Stimulated activated CD4-positive, alpha-beta T cell treated with anti-CD3 and anti-CD28 coated beads, Interleukin-1b, Interleukin-23, amount 100 ng/mL, for 24 hours (primary cell): ENCODE measurements at places on chromosomes 6 and 20.

- DNase-seq, result no peak
Measured at GRCh38 chr6:142292166-142292924, 9.5 kb upstream of the ADGRG6 start.

DNA sequence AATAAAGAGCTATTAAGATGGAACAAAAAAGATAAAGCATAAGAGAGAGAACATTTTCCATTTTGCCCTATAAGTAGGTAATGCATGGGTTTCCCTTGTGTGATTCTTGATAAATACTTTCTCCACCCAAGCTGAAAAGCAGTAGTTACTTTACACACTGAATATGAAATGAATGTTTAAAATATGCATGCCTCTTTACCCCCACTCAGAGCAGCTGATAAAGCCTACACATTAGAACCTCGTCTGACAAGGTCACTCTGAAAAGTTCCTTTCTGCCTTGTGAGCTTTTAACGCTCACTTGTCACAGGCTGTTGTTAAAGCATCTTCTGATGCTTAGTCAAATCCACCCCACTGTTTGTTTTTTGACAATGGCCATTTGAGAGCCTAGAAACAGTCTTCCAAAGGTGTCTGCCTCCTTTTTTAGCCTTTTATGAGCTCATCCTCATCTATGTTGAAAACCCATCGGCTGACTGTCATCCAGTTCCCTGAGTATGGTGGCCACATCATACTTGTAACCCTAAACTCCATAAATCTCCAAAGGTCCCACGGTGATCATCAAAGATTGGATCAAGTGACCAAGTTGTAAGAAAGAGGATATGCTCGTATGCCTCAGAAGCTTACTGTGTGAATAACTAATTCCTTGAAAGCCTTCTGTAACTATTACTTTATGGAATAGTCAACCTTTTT lies 102.8 kb downstream of the ATXN1 start:
- no peak for DNase-seq

DNA sequence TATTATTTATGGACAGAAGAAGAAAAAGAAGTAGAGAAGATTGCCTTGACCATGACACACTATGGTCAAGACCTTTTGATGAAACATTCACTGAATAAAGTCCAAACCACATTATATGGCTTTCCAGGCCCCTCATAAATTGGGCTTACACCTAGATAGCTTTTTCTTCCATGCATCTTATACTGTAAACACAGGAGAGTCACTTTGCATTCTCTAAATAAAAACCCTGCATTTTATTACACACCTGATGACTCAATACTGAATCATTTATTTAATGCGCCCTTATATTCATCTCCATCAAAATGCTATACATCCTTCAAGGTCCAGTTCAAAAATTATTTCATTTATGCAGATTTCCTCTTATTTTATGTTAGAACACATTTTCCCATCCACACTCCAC lies 78.0 kb downstream of the COL21A1 start:
- no peak for DNase-seq

DNA sequence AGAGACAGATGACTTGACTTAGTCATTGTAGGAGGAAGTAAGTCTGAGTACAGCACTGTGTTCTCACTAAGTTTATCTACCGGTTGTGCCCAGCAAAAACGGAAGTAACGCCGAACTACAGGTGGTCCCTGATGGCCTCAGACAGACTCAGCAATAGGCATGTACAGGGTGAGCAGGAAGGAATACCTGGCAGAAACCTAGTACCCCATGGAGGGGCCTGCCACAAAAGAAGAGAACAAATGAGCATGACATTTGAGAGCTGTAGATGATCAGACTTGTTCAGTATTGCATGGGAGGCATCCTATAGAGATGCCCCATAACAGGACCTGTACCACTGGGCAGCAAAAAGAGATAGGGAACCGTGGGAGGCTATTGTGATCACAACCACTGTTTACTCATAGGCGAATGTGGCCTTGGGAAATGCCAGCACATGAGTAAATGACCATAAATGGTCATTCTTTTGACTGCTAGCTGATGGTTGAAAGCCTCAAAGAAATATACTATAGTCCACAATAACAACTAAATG lies 106.4 kb upstream of the TAB2 start:
- no peak for DNase-seq

DNA sequence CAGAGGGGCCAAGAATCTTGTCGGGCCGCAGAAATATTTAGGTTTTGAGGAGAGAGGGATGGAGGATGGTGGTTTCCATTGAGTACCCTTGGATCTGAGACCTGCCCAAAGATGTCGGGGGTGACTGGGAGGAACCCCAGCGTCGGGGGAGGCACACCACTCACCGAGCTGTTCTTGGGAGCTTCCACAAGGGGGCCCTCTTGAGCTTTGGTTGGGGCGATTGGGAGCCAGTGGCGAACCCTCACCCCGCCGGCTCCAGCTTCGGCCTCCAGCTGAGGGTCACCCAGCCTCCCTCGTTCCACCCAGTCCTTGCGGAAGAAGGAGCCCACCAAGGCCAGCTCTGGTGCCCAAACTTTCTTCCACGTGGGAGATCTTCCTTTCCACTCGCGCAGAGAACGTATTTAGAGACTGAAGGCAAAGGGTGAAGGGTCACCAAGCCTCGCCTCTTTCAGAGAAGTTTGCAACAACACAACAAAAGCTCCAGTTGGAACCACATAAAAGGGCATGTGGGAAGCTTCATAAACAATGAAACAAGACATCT lies 33.6 kb downstream of the APCDD1L start:
- peak; percentile 34 for DNase-seq

GRCh38 chr20:19735446-19735845 lies 22.6 kb upstream of the RIN2 start:
- no peak for DNase-seq

DNA sequence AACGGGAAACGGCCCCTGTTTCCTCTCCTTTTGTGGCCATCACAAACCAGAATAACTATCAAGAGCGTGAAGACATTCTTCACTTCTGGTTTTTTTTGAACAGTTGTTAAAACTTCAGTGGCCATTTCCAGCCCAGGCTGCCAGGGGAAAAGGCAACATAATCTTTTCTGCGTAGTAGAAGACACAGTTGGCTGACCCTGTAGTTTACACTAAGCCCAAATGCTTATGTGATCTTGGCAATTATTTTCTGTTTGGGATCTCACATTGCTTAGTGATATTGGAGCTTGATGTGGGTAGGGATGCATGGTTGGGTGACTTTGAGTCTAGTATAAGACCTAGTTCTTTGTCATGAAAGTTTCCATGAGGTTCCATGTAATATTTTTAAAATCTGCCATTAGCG lies 449.4 kb upstream of the CDH4 start:
- no peak for DNase-seq

DNA sequence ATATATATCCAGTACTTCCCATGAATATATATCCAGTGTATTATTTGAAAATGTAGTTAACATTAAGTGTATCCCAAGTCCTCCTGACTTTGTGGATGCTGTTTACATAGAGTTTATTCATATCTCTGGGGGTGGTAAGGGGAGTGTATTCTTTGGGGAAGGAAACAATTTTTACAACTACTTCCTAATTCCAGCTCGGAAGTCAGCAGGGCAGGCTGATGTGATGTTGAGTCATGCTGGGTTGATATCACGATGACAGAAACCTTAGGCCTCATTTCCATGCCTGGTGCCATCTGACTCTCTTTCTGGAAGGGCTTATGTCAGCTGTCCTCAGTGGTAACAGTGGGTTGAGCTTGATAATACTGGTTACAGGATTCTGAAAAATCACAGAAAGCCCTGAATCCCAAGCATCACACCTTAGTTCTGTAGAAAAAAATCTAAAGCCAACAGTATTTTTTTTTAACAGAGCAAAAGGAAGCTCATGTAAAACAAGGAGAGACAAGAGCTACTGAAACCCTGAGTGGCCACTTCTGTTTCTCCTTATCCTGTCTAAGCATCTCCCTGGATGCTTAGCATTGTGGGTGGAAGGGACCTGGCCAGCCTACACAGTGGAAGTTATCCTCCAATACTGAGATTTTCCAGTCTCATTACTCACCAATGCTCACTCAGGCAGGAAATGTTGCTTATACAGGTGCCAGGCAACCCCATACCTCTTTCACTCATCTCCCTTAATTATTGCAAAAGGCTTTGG lies 75.2 kb upstream of the IYD start:
- DNase-seq, result no peak

- no peak for DNase-seq
Measured at GRCh38 chr6:1839361-1839760, 229.6 kb downstream of the FOXC1 start.

DNA sequence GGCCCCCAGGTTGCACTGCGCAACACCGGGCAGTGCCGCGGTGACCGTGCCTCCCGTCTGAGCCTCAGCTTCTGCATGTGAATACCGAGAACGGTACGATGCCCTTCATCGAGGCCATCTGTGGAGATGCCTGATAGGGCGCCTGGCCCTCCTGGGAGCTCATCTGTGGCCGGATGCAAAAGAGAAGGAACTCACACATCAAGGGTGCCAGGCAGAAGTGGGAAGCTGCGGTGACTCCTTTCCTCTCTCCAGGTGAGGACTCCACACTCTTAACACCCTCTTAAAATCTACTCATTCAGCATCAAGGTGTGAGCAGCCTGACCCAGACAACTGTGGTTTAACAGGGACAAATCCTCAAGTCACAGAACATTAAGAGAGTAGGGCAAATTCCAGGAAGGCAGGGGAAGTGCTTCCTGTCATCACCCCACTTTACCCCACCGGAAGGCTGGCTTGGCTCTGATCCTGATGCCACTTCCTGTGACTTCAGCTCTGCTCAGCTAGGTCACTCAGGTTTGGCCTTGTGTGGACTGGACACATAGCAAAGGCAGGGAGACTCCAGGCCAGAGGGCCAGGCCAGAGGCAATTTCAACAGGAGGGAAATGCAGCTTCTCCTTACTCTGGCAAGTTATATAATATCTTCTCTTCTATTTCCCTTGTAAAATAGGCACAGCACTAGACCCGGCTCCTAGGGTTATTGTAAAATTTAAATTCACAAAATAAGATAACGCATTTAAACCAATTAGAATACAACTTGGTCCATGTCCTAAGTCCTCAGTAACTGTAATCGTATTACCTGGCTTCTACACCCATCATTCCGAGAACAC lies 69.4 kb downstream of the CPNE5 start:
- DNase-seq, result no peak

DNA sequence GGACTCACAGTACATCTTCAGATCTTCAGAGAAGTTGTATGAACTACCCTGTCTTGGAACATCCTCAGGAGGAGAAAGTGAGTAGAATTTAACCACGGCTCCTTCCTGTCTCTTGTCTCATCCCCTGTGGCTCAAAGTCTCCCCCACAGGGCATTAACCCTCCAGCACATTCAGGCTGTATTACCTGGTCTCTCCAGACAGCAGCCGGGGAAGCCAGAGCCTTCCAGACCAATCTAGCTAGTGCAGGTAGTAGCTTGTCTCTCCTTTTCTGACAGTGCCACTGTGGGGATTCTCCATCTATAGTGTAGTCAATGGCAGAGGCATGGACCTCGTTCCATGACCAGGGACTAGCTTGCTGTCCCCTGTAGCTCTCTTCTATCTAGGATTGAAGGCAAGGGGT lies 16.9 kb upstream of the ELMO2 start:
- no peak for DNase-seq

GRCh38 chr6:13304580-13305260 lies 23.6 kb downstream of the TBC1D7 start:
- no peak for DNase-seq

DNA sequence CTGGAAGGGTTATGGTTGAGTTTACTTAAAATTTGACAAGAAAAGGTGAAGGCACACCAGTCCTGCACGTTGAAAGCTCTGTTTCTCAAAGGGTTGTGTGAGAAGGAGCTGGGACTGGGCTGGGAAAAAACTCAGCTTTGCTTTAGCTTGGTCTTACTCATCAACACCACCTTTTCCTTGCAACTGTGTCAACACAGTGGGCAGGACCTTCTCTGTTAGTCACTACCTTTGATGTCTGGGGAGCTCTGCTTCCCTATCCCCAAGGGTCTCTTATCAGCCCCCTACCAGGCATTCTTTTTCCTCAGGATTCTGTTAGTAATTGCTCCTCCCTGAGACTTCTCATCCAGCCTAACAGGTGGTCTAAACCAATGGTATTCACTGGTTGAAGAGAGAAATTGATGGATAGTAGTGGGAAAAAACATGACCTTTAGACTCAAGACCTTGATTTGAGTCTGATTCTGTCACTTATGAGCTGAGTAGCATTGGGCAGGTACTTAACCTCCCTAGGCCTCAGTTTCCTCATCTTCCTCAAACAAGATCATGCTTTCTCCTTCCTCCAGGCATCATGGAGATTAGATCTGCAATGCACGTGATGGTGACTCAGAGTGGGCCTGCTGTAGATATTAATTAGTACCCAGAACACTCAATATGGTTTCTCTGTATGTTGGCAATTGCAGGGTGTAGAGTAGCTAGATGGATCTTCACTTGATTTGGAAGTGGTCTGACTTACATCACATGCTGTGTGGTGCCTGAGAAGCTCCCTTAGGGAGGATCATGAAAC lies 17.2 kb upstream of the FOXA2 start:
- no peak for DNase-seq

DNA sequence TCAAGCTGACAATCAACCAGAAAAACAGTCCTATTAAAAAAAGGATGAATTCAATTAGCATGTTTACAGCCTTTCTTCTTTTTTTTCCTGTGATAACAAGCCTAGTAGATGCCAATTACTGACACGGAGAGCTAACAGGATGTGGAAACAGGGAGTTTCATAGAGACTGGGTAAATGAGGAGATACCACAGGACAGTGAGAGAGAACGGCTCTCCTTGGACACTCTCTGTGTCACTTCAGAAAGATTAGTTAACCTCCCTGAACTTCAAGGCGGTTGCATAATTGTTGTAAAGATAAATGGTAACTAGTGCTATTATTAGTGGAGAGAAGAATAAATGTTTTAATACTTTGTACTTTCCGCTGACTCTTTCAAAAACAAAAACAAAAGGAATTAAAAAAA lies 14.8 kb downstream of the SLC17A5 start:
- DNase-seq, result no peak

DNA sequence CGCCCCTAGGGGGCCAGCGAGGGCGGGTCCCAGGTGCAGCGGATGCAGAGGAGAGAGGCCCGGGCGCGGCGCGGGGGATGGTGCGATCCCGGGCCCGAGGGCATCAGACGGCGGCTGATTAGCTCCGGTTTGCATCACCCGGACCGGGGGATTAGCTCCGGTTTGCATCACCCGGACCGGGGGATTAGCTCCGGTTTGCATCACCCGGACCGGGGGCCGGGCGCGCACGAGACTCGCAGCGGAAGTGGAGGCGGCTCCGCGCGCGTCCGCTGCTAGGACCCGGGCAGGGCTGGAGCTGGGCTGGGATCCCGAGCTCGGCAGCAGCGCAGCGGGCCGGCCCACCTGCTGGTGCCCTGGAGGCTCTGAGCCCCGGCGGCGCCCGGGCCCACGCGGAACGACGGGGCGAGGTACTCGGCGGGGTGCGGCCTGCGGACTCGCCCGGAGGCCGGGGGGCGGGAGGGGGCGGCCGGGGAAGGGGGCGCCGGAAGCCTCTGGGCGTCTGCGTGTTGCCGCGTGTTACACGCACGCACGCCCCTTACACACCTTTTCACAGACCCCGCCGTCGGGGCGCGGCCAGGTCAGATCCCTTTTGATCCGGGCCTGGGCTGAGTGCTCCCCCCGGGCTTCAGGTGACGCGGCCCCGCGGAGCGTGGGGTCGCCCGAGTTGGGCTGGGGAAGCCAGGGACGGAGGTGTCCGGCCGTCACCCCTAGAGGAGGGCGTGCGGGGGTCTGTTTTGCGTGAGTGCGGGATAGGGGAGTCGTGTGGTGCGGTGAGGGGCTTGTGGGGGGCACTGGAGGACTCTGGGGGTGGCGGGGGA lies 412 bp downstream of the TRIB3 start:
- peak; percentile 39 for DNase-seq
